Naive thymus-derived CD8-positive, alpha-beta T cell (primary cell): ENCODE measurements at places on chromosomes 13 and 19.

- no peak for DNase-seq
Observed at GRCh38 chr13:113113846-113114271, 8.3 kb downstream of the F7 start.

DNA sequence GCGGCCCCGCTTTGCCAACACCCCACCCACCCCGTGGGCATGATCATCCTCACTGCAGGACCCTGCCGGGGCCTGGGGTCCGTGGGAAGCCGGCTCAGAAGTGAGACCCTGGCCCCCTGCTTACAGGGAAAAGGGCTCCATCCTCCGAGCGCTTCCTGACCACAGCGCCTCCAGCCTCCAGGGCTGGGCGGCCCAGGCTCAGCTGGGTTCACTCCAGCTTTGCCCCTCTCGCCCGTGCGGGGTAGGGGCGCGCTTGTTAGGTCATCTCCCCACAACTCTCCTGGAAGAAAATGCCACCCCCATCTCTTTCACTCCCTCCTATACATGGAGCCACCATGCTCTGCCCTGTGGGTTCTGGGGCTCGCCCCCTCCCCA is 6.6 kb upstream of the C1QTNF9B start:
- no peak for DNase-seq

- DNase-seq: no peak
Observed at GRCh38 chr13:25686831-25687470, 315.2 kb downstream of the ATP8A2 start.

DNA sequence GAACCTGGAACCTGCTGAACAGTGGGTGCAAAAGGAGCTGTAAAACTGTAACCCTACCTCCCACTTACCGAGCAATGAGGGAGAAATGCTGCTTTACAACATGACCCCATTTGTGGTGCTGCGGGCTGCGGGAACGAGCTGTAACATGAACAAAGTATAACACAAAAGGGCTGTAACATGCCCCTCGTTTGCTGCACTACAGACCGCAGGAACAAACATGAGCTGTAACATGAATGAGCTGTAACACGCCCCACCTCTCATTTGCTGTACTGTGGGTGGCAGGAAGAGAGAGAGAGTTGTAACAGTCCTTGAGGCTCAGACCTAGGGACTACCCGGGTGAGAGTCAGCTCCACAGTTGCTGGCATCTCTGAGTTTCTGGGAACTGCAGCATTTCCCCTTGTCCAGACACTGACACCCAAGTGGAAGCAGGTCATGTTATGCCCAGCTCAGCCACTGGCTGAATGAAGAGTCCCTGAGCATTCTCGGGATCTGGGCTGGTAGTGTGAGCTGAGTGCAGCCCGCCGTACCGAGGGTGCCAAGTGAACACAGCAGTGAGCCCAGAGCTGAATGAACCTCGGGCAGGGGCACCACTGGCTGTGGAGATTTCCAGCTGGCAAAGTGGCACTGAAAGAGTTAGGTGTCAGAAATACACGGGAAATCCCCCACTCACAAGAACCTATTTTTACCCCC is 1385.3 kb upstream of the SPRY2 start:
- no peak for DNase-seq

GRCh38 chr19:6248844-6249243 is 30.9 kb downstream of the MLLT1 start:
- DNase-seq: no peak

- DNase-seq: no peak
Observed at GRCh38 chr13:73210218-73210883, 151.5 kb downstream of the KLF5 start.

DNA sequence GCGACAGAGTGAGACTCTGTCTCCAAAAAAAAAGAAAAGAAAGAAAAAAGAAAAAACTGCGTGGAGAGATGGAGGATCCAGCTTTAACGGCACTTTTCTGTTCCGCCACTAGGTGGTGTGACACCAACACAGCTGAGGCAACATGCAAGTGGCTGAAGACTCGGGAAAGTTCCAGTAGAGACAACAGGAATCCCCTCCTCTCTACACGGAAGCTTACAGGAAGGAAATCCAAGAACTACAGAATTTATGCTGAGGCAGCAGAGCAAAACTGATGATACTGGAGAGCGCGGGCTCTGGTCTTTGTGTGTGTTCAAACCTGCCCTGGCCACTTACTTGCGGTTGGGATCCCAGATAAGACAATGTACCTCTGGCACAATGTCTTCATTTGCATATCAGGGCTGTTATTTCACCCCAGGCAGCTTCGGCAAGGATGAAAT is 9.9 kb downstream of the RANBP3 start:
- peak; percentile 62 for DNase-seq

DNA sequence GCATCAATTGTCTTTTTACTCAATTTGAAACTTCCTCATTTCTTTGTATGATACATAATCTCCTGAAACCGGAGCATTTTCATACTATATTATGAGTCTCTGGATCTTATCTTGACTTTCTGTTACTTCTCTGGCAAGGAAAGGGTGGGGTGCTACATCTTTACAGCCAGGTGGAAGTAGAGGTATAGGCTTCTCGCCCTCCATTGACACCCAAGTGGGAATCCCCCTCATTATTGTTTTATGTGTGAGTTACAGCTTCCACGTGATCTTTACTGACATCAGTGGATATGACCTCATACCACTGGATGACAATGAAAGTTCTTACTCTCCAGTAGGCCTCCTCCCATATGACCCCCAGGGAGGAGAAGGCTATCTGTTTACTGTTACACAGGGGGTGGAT is 262.1 kb upstream of the DACH1 start:
- DNase-seq: no peak
